ENCODE measurements at places on chromosomes 6 and 20.

- no peak for DNase-seq
Observed at GRCh38 chr6:16292942-16293341, 54.6 kb downstream of the GMPR start.

DNA sequence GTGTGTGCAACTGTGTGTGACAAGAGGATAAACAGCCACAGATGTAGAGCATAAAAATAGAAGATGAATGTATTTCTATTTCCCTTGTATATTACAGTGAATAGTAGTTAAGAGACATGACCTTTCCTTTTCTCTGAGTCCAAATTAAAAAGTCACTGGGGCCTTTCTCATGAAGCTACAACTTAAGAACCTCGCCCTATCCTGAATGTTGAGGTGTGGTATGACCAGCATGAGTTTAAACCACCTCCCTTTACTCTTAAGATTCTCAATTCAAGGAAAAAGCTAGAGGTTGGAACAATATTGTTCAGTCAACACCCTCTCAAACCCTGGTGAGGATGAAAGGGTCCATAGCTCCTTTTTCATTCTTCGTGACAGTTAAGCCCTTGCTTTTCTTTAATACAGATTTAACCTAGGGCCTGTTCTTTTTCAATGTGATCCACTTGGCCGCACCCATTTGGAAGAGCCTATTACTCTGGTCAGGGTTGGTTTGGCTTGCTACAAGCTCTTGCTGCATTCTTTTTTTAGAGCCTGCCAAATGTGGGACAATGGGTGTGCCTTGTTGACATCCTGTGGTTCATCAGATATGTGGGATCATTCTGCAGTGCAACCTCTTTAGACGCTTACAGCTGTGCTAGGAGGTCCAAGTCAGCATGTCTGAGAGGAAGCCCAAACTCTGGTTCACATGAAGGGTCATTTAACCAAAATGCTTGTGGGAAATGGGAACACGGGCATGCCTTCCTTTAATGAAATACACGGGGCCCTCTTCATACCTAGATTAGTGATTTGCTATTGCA is 290.0 kb downstream of the HAO1 start:
- no peak for DNase-seq

- DNase-seq, result no peak
Observed at GRCh38 chr20:36035745-36036144, 67.4 kb downstream of the CNBD2 start.

DNA sequence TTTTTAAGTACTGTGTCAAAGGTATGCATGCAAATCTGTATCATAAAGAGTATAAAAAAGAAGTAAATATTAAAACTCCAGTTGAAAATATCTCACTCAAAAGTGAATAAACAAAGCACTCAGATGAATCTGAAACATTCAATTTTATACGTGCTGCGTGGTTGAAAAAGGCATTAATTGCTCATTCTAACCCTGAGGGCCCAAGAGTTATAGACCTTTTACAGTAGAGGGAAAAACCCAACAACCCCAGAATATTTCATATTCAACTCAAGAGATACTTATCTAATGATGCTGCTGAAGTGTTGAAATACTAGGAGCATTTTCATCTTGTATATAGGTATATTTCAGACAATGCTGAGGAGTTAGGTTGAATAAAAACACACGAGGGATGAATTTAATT is 862.8 kb upstream of the CITED2 start:
- no peak for DNase-seq

GRCh38 chr20:34709831-34710567 is 5.9 kb downstream of the TP53INP2 start:
- peak; percentile 42 for DNase-seq

GRCh38 chr6:106103728-106104109 is 17.6 kb downstream of the PRDM1 start:
- no peak for DNase-seq

DNA sequence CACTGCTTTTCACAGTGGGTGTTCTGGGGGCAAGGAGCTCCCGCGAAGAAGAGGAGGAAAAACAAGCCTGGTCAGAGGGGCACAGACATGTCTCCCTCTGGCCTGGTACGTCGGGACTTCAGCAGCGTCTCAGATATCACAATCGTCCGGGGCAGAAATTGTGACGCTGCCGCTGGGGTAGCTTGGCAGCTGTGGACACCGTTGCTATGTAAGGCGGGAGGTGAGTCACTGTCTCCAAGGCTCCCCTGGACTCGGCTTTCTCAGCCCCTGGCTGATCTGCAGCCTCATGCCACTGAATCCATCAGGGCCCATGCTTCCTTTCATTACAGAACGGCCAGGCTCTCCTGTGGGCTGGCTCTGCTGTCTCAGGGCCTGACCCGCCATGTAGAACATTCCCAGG is 98.7 kb downstream of the SULF2 start:
- DNase-seq, result no peak

GRCh38 chr6:32178547-32179440 is 589 bp downstream of the RNF5 start:
- DNase-seq, result no peak

DNA sequence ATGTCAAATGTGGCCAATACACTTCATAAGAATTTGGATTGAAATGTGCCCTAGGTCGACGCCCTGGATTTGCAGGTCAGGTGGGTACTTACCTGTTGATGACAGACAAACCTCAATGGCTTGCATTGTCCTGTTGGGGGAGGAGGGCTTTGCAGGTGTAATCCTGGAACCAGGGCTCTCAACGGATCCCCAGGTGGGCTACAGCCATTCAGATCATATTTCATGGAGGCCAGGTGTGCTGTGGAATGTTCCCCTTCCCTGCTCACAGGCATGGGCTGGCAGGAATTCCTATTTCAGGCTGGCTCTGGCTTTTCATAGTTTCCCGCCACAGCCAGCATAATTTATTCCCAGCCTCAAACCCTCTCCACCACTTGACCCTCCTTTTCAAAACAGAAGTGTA is 254.7 kb downstream of the SMOC2 start:
- DNase-seq, result no peak

- DNase-seq, result no peak
Observed at GRCh38 chr20:64086801-64087200, 2.6 kb upstream of the LKAAEAR1 start.

- no peak for DNase-seq
Observed at GRCh38 chr20:47708140-47708807, 77.0 kb downstream of the SULF2 start.

- DNase-seq, result no peak
Observed at GRCh38 chr6:3518356-3519190, 61.7 kb upstream of the SLC22A23 start.

- DNase-seq, result no peak
Observed at GRCh38 chr20:19380211-19380610, 167.8 kb downstream of the SLC24A3 start.

DNA sequence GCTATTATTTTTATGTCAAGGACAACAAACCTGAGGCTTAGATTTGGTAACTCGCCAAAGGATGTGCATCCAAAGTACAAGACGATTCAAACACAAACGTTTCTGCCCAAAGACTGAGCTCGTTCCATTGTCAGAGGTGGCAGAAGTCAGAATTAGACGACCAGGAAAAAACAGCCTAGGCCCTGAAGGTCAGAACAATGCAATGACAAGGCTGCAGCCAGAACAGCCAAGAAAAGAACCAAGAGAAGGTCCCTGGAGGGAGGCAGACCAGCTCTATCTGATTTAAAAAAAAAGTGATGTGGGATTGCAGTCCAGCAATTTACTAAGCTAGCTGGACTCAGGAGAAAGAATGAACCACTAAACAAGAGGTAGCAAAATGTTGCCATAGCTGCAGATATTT is 54.2 kb downstream of the NCOA7 start:
- no peak for DNase-seq

DNA sequence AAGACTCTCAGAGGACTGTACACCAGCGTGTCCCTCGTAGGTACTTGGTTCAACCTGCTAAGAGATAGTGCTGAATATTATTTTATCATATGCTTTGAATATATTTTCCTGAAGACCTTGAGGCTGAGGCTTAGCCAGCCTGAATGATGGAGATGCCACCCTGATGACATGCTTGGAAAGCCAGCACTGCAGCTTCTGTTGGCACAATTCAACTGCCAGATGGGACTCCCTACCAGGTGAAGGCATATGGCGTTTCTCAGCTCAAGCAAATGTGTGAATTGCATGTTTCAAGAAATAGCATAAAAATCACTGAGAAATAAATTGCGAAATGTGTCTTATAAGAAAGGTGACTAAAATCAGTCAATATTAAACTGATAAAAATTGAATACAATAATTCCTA is 228.1 kb upstream of the CST7 start:
- no peak for DNase-seq

DNA sequence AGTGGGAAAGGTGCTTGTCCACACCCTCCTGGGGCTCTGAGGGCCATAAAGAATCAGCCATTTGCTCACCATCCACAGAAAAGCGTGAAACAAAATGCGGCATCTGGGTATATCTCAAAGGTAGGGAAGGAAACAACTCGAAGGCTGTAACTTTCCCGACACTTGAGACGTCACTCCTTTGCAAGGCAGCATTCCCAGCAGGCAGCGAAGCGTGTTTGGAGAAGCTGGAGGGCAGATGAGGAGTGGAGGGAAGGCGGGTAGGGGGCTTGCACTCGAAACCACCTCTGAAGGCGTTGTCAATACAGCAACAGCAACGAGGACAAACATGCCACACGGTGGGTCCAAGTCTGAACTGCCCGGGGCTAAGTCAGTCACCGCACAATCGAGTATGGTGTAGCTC is 98.4 kb downstream of the FOXC1 start:
- no peak for DNase-seq

DNA sequence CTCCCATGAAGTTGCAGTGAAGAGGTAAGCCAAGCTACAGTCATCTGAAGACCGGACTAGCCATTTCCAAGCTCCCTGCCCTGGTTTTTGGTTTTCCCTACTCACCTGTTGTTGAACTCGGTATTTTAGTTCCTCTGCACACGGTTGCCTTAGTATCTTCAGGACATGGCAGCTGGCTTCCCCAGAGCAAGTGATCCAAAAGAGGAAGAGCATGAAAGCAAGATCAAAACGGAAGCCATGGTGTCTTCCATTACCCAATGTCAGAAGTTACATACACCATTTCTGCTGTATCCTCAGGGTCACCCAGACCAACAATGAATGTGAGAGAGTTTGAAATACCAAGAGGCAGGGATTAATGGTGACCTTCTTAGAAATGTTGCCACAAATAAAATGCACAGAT is 276.6 kb upstream of the CNR1 start:
- no peak for DNase-seq

DNA sequence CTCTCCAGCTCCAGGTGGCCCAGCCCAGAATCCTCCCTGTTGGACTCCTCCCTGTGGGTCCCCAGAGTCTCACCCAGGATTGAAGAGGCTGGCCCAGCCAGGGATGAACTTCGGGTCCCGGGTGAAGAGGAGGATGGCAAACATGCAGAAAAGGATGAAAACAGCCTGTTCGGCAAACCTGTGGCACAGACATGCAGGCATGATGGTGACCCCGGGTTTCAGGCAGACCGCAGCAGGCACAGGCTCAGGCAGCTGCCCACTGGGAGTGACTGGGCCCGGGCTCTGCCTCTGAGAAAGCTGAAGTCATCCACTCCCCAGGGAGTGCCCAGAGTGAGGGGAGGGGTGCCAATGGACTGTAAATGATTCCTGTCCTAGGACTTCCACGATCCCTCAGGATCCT is 37.5 kb upstream of the OCSTAMP start:
- DNase-seq, result no peak

GRCh38 chr6:33426590-33427511 is 7.0 kb downstream of the SYNGAP1 start:
- DNase-seq, result no peak

DNA sequence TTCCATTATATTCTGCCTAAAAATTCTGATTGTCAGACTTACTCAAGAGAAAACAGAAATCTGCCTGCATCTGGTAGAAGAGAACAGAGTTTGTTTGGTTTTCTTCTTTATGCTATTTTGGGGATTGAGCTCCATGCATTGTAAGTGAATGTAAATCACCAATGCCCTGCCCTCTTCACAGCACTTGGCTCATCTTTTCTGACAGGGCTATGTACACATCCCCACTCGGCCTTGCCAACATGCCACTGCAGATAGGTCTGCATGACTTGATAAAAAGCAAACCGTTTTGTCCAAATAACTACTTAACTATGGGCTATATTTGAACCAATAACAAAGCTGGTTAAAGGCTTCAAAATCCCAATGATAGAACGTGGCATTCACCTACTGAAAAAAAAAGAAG is 117.7 kb downstream of the IBTK start:
- no peak for DNase-seq

DNA sequence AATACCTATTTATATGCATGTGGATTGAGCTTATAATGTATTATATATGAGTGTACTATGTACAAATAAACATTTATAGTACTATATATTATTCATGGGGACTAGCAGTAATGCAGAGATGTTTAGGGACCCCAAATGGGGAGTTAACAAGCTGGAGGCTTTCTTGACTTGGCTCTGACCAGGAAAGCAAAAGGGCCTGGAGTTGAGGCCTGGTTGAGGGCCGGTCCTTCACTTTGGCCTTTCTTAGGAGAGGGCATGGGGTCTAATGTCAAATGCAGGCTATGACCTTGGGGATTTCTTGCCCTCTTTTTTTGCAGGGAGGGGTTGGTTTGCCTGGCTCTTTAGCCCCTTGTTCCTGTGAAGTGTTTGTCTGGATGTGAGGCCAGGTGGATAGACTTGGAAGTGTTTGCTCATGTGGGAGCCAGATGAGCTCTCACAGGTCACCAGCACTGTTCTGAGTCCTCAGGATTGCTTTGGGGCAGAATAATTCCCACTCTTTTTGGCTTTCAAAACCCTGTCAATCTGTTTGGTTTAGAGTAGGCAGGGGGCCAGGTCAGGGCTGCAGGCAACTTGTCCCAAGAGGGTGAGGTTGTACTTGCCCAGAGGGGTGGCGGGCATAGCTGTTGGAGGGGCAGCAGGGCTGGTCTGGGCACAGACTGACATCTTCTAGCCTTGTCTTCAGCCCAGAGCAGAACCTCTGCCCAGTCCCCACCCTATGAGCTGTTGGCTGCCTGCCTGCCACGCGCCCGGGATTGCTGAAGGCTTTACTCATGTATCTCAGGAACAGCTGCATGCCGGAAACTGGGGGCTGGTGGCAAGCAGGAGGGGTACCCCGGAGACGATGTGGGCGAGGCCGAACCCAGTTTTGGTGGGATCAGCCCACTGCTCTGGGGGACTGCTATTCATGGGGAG is 14.6 kb downstream of the TJAP1 start:
- DNase-seq, result no peak

- DNase-seq, result no peak
Observed at GRCh38 chr20:44537993-44538392, 16.1 kb upstream of the SERINC3 start.

DNA sequence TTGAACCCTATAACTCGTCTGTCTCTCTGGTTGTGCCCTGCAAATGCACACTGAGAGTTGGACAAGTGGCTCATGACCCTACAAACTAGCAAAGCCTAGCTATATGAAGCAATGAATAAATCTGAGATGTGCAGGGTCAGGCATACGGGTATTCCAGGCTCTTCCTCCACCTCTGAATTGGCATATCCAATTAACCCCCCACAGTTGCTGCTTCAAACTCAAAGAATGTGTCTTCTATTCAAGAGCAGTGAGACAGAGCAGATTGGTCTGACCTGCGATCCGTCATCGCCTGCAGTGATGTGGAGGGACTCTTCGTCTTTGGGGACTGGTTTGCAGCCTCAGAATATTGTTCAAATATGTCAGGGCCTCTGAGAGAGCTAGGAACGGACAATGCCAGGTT is 59.8 kb downstream of the LAMP5 start:
- DNase-seq, result no peak

GRCh38 chr6:22784601-22785410 is 215.4 kb downstream of the HDGFL1 start:
- no peak for DNase-seq

- no peak for DNase-seq
Observed at GRCh38 chr6:96521306-96521643, 331 bp upstream of the UFL1 start.

- no peak for DNase-seq
Observed at GRCh38 chr6:110233770-110234374, 53.6 kb downstream of the CDC40 start.

All from activated gamma-delta T cell treated with anti-CD3 and anti-CD28 coated beads, Interleukin-2, amount 50 U/mL, for 16 hours (primary cell).